Left cardiac atrium (tissue), 4 donors: ENCODE measurements at places on chromosomes 3 and 15.

DNA sequence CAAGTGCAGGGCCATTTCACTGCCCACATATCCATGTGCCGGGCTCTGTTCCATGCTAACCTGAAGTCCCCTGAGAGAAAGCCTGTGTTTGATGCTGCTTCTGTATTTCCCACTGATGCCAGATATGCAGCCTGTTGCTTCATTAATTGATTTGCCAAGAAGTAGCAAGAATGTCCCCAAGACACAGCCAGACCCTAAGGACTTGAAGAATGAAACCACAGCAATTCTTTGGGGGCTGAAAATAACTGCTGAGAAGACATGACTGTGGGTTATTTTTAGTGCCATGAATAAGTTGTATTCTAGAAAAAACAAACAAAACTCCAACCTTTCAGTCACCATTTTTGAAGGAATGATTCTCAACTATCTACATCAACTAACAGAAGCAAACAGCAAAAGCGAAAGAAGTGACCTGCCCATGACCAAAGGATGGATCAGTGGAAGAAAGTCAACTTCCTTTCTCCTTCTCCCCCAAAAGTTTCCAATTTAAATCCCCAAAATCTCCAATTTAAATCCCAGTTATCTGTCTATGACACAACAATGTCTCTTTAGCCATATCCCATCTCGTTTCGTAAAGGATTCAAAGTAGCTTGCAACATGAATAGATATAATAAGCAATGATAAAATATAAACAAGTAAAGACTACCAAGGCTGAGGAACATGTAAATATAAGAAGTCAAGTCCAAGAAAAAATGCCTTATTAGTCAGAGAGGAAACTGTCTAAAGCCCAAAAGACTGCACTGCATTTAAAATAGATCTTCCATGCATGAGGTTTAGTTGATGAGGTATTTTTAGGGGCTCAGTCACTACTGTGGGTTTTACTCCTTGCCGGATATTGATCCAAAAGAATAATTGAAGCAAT lies 226.8 kb downstream of the DTWD1 start:
- DNase-seq = no peak

DNA sequence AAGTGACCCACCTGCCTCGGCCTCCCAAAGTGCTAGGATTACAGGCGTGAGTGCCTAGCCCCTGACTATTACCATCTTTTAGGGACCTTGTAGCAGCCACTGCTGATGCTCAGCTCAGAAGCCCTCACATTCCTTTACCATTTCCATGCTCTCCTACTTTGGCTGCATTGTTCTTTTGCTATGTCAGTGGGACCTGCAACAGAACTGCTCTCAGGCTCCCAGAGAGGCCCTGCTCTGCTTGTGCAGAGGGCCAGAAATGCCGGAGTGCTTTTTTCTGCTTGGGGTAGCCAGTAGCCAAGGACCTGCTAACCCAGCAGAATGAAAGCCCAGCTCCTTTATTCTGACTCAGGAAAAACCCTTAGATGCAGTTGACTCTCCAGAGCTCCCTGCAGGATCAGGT lies 18.3 kb upstream of the PROK2 start:
- DNase-seq = no peak

DNA sequence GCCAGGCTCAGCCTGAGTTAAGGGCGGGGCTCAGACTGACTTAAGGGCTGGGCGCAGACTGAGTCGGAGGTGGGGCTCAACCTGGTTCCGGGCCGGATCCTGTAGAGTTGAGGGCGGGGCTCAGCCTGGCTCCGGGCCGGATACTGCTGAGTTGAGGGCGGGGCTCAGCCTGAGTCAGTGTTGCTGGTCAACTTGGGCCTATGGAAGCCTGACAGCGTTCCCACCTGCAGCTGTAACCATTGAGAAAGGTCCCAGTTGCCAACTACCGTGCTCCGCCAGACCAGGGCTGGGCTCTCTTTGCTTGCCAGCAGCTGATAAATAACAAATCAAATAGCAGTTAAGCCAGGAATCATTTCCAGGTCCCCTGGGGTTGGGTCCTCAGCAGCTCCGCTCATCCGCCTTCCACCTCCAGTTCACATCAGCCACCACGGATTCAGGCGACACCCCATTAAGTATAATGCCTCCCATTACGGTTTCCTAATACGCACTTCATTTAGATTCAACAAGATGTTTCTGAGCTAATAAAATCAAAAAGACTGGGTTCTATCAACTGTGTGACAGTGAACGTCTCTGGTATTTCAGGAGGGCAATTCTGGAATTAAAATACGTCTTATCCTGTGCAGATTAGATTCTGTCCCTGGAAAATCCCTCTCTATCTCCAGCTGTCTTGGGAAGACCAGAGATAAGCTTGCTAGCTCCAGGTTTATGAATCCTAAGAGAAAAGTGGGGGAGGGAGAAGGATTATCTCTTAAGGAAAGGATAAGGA lies 7.3 kb downstream of the GRIP2 start:
- DNase-seq = peak; percentile 81

DNA sequence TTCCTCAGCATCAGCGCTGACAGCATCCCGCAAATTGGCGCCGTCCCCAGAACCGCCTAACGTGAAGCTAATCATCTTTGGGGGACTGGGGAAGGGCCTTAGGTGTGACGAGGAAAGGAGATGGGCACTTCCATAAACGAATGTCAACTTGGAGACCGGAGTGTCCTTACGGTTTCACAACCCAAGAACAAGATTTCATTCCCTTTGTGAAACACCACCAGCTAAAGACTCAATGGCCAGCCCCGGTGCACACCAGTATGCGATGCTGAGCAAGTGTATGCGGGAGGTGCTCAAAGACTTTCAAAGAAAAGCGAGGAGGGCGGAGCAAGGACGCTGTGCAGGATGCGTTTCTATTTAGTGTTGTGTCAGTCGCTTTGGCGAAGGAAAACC lies 759 bp upstream of the TTBK2 start:
- DNase-seq = no peak

DNA sequence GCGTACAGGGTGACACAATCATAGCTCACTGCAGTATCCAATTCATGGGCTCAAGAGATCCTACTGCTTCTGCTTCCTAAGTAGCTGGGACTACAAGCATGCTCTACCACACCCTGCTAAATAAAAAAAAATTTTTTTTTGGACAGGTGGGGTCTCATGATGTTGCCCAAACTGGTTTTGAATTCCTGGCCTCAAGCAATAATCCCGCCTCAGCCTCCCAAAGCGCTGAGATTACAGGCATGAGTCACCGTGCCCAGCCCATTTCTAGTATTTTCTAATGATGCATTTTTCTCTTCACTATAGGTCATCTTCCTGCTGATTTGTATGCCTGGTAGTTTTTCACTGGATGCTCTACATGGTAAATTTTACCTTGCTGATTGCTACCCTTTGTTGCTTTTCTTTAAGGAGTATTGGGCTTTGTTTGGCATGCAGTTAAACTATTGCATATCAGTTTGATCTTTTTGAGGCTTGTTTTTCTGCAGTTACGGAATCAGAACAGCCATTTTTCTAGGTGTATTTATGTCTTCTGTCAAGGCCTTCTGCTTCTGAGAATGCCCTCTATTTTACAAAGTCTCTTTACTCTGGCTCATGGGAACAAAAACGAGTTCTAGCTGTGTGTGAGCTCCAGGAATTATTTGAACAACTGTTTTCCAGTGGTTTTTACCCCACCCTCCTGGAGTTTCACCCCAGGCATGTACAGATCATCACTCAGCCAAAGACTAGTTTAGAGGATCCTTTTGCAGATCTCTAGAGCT lies 14.2 kb upstream of the NPTN start:
- no peak for DNase-seq

DNA sequence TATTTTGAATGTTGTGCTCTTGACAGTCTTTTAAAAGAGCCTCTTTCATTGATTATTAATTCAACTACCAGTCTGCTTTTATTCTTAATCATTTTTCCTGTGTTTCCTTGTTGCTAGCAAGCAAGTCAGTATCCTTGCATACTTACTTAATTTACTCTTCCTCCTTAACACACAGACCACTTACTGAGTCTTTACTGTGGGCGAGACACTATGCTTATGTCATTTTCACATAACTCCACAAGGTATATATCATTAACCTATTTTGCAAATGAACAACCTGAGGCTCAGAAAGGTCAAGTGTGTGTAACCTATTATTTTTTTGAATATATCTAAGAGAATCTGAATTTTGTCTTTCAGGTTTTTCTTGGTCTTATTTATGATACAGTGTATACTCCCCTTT lies 130.9 kb downstream of the WDR76 start:
- DNase-seq = no peak

DNA sequence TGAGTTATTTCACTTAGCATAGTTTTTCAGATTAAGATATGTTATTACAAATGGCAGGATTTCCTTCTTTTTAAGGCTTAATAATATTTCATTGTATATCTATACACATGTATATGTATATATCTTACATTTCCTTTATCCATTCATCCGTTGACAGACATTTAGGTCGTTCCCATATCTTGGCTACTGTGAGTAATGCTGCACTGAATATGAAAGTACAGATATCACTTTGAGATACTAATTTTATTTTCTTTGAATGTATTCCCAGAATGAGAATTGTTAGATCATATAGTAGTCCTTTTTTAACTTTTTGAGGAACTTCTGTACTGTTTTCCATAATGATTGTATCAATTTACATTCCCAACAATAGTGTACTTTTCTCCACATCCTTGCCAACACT lies 270.4 kb downstream of the NAALADL2 start:
- DNase-seq = no peak

DNA sequence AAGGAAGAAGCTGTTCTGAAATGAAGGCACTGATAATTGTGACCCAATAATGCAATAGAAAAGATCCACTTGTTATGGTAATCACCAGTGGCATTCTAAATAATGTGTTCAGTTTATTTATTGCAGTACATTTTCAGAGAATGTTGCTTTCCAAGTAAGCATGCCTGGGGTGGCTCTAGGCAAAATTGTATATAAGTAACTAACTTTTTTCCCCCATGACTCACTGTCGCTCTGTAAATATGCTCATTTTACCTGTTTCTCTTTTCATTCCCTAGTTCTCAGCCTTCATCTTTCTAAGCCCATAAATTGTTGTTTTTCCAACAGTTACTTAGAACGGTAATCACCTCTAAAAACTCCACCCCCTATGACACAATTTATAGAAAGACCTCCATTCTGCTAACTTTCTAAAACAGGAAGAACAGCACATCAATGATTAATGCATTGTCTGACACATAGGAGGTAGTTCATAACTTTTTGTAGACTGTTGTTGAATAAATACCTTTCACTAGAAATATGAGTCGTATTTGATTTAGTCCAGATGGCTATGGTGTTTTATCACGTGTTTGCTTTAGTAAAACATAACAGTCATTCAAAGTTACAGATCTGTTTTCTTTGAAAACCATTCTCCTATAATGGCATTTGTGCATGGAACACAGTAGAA lies 143.1 kb downstream of the LSAMP start:
- no peak for DNase-seq

DNA sequence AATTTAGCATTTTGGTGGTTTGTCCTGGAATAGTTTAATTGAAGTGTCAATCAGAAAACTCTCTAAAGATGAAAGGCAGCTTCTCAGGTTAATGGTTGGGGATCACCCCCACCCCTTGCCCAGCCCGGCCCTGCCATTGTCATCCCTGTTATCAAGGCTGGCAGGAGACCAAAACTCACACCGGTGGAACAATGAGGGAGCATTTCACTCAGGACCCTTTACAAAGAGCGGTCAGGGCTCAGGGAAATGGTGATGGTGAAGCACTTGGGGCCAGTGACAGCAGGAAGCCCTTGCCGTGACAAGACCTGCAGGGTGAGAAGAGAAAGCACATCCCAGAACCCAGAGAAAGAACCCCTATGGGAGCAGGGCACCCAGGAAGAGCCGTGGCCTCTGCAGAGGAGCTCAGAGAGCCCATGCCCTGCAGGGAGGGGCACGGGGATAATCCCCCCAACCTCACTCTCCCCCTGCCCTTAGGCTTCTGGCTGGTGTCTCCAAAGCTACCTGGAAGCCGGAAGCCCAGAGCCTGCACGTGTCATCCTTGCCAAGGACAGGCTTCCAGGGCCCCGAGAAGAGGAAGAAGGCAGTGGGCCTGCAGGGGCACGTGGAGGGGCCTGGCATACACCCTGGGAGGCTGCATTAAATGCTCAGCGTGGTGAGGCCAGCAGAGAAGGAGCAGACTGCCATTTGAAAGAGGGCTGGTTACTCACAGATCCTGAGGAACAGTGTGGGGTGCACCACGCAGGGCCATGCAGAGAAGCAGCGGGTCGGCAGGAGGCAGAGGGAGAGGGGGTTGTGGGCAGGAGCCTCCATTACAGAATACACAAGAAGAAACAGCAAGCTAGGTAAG lies 80.6 kb upstream of the PRR20G start:
- DNase-seq = no peak

- no peak for DNase-seq
Measured at GRCh38 chr3:50606596-50606995, 5.0 kb downstream of the CISH start.

DNA sequence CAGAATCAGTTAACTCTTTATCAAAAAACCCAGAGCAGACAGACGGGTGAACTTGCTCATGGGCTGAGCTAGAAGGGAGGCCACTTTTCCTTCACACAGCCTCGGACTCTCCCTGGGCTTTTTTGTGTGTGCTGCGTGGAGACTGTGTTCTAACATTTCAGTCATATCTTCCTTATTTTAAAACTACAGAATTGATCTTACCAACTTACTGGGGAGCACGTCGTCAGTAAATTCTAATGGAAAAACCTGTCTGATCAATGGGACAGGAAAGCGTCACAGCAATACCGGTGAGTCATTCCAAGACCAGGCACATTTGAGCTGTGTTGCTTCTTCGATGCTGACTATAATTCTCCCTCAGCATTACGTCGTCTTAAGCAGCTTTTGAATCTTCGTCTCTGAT lies 145.1 kb downstream of the LPP start:
- no peak for DNase-seq

GRCh38 chr3:65988411-65989180 lies 50.1 kb downstream of the MAGI1 start:
- DNase-seq = no peak

DNA sequence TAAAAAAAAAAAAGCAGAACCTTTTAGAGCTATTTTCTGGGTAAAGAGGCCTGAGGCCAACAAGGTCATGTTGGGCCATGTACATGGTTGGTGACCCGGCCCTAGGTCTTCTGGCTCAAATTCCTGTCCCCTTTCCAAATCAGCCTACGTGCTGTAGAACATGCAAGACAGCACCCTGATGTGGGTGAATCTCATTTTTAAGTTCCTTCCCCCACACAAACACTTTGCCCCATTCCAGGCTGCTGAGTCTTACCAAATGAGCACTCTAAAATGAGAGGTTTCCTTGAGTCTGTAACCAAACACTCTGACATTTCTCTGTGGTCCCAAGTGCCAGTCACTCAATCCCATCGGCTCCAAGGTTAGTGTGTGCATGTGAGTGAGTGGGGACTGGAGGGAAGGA lies 9.4 kb downstream of the BCL6 start:
- DNase-seq = no peak

GRCh38 chr3:33658039-33658438 lies 60.0 kb downstream of the CLASP2 start:
- no peak for DNase-seq

- DNase-seq = no peak
Measured at GRCh38 chr15:83164111-83164770, 43.4 kb downstream of the HDGFL3 start.

- DNase-seq = no peak
Measured at GRCh38 chr15:99445272-99445850, 120.4 kb upstream of the MEF2A start.
